ENCODE measurements at places on chromosomes 11 and 22.

- no peak for DNase-seq
Measured at GRCh38 chr11:61332281-61332796, 566 bp downstream of the DDB1 start.

DNA sequence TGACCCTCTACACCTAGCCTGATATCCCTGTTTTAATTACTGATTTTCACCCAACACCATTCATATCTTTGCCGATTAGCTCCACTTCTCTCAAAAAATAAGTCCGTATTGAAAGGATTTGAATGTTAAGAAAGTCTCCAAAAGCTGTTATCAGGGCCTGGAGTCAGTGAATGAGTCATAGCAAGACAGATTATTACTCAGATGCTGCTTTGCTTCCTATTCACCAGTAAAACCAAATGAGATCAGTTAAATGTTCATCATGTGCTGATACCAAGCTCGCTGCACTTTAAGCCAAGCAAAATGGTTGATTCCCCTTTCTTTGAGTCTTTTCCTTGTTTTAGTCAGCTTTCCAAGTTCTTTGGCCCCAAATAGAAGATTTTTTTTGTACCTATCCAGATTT, 228.4 kb downstream of the FAT3 start:
- no peak for DNase-seq

GRCh38 chr22:30984317-30984716, 15.3 kb downstream of the TUG1 start:
- DNase-seq: no peak

DNA sequence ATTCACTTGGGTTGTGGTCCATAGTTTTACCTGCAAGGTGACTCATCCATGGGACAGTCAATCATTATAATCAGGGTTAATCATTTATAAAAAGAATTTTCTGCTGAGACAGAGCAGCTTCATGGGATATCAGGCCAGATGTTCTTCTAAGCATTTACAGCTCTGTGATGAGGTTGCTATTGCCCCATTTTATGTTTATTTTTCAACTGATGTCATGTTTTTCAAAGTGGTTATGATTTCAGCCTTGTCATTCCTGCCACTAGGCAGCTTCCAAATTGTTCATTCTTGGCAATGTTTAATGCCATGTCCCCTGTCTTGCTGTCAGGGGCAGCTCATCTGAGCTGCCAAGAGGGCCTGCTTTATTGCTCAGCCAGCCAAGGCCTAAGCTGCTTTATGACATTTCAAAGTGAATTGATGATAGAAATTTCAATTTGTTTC, 35.9 kb upstream of the ZBED5 start:
- peak; percentile 58 for DNase-seq

DNA sequence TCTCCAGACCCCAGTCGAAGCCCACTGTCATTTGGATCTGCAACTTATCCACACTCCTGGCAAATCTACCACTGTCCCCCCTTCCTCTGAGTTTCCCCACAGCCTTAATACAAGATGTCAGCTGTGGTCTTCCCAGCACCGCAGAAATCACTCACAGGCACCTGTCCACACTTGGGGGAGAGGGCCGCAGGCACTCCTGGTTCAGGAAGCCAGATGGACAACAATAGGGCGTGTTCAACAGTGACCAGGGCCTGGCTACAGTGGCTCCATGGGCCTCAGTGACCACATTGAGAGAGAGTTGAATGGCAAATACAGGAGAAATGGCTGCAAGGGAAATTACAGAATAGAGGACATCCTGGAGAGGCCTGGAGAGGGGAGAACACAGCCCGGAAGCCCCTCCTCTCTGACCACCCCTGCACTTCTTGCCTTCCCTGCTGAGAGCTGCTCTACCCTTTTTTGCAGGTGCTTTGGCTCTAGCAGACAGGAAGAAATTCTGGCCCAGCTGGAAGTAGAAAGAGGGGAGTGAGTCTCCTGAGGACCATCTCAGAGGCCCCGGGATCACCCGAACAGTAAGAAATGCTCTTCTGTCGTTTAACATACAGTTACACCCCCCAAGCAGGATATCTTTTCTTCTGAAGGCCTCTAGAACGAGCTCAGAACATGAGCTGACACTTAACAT, 164.6 kb downstream of the FEZ1 start:
- no peak for DNase-seq

GRCh38 chr11:74014880-74015279, 6.0 kb upstream of the UCP3 start:
- no peak for DNase-seq

GRCh38 chr22:21861851-21862250, 5.6 kb downstream of the MAPK1 start:
- DNase-seq: no peak

- DNase-seq: no peak
Measured at GRCh38 chr22:47190957-47191670, 428.7 kb downstream of the TBC1D22A start.

DNA sequence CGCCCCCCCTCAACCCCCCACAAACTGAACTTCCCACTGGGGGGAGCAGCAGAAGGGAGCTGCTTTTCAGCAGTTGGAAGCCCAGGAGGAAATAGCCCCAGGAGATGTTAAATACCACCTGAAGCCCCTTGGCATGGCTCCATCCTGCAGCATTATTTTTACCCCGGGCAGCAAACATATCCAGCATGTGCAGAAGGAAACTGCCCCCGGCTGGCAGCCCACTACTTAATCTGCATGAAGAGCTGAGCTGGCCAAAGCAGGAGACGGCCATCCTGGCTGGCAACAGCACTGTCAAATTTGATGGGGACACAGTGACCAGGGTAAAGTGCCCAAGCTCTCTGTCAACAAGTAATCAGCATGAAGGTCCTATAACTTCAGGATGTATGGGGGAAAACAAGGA, 32.0 kb downstream of the BUD13 start:
- DNase-seq: no peak

DNA sequence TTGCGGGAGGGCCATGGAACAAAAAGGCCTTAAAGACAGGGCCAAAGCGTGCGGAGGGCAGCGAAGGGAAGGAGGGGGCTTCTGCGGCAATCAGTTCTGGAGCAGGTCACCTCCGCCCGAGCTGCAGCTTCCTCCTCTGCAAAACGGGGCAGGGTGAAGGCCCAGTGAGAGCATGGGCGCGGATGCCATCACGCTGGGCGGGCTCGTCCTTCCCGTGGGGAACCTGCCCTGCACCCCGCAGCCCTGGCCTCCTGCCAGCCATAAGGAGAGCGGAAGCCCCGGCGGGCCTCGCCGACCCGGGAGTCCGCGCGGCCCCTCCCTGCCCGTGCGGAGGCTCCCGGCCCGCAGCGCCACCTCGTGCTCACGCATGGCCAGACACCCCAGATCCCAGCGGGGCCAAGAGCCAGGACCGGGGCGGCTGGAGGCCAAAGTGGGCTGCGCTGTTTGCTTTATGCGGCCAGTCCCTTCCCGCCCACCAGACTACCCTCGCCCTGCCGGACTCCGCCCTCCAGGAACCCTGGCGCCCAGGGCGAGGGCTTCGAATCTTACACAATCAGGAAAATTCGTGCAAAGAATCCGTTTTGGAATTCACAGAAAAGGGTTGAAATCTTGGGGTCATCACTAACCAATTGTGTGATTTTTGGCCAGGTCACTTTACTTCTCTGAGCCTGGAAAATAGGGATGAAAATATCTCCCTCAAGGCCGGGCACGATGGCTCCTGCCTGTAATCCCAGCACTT, 16.1 kb downstream of the TSKU start:
- DNase-seq: no peak

DNA sequence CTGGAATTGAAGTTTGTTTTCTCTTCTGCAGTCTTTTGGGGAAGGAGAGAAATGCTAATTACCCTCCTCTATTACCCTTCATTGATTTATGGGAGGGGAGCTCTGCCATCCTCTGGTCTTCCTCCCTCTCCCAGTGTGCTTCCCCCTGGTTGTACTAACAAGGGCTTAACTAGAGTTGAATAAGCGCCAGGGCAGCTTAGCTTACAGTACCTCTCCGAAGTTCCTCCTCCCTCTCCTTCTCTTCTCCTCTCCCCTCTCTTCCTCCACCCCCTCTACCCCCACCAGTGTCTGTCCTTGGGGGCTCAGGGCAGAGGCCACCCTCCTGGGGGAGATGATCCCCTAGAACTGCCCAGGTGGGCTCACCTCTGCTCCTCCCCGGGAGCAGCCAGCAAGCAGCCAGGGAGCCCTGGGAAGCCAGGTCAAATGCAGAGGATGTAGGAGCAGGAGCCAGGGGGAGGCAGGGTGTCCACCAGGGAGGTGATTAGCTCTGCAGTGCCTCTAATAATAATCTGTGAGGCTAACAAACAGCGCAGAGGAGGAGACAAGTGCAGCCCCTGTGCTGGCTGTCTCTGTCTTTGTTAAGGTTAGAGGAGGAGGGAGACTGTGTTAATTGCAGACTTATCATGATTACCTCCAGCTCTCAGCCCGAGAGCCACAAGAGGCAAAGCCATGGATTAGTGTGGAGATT, 191.6 kb upstream of the CADM1 start:
- DNase-seq: peak; percentile 40

- DNase-seq: no peak
Measured at GRCh38 chr11:64959498-64959897, 12.4 kb downstream of the MAJIN start.

DNA sequence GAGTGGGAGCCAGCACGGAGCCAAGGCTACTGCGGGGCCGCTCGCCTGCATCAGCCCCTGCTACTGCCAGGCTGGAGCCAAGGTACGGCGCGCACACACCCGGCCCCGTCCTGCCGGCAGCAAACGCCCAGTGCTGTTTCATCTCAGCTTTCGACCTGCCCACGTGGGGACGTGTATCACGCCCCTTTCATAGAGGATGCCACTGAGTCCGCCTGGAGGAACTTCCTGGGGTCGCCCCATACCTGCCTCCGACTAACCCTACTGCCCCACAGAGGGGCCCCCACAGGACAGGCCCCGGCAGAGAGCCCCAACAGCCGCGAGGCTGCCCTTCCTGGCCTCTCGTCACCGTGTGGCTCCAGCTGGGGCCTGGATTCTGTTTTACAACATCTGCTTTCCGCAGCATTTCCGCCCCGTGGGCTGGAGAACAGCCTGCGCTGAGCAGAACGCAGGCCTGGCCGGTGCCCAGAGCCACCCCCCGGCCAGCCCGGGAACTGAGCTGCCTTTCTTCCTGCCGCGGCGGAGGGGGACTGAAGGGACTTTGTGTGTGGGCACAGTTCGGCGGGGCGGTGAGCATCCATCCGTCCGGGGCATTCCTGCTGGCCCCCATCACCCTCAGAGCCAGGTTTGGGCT, 22.9 kb upstream of the ARHGAP8 start:
- DNase-seq: no peak

GRCh38 chr11:57425565-57426438, 1.1 kb downstream of the SLC43A3 start:
- no peak for DNase-seq

GRCh38 chr11:67053896-67054329, 2.7 kb upstream of the RHOD start:
- no peak for DNase-seq

GRCh38 chr11:44868455-44869421, 81.9 kb downstream of the TP53I11 start:
- peak; percentile 62 for DNase-seq

DNA sequence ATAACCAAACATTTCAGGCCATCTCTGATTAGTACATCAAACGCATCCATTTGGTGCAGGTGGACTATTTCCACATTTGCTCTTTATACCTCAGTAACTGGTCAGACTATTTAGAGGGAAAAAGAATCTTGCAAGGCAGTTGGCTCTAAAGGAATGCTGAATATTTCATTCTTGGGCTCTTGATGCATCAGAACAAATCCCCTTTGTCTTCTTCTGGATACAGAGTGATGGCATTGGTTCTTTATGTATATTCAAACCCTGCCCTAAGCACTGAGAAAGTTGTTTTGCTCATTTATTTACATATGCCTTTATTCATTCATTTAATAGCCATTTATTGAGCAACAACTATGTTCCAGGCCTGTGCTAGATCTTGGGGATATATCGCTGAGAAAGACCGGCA, 31.1 kb upstream of the RAB30 start:
- no peak for DNase-seq

- no peak for DNase-seq
Measured at GRCh38 chr22:35632935-35633334, 15.3 kb upstream of the APOL6 start.

DNA sequence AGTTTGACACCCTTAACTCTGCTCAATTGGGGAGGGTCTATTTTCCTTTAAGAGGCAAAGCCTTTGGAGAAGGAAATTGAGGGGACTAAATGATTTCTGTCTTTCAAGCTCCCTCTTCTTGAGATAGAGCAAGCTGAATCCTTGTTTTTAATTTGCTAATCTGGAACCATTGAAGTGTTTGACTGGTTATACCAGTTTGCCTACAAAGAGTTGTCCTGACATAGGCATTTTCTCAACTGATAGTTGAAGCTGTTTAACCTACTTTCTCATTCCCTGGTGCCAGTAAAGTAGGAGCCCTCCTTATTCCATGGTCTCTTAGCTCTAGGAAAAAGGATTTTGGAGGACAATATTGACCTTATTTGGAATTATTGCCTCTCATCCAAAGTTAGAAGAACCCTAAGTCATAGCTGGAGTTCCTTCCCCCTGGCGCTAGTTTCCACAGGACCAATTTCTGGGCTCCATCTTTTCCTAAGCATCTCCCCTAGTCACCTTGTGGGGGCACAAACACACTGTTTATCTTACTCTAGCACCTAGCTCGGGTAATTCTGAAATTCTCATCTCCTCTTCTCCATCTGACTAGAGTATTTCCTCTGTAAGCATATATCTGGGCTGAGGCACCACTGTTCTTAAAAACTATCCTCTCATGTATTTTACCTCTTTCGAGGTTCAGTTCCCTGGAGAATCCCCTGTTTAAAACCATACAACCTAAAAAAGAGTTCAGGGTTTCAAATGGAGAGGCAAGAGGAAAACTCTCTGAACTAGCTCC, 7.4 kb downstream of the ZDHHC5 start:
- no peak for DNase-seq

DNA sequence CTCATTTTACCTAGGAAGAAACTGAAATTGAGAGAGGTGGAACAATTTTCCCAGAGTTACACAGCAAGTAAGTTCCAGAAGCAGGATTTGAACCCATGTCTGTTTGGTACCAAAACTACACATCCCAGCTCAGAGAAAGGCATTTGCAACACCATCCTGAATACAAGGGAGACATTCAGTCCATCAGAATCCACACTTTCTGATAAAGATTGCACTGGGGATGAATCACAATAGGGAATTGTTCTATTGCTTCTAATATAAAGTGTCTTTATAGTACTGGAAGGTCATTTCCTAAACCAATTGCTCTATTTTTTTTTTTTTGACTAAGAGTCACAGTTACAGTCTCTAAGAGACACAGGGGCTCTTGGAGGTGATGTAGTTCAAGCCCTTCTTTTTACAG, 208.1 kb upstream of the CADM1 start:
- DNase-seq: no peak

DNA sequence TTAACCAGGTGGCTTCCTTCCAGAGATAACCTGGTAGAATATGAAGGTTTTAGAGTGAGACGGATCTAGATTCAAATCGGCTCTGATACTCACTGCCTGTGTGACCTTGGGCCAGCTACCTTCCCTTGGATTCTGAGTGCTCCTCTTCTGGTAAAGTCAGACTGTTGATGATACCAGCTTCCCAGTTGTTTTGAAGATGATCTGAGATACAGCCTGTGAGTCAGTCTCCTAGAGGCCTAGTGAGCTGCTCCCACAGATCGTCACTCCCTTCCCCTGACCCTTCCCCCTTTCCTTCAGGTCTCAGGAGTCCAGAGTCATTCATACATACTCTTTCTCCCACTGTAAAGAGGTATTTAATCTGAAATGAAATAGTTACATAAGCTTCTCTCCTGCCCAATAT, 207.8 kb downstream of the GRIK4 start:
- no peak for DNase-seq
